ENCODE measurements at places on chromosomes 1 and 21.

- no peak for DNase-seq
Observed at GRCh38 chr21:19123053-19123452, 719.5 kb upstream of the TMPRSS15 start.

DNA sequence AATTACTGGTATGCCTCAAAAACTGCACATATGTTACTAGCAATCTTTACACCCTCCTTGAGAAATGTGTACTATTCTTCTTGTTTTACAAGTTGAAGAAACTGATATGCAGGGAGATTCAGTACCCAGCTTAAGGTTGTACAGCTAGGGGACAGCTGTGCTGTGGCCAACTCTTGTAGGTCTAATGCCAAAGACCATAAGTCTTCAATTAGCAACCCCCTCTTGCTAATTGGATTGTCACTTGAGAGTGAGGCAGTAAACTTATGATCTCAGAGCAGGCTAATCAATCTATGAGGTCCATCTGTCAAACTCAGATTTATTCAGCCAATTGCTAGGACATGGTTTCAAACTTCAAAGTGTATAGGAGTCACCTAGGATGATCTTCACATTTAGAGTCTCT is 492.0 kb upstream of the USP24 start:
- DNase-seq: no peak

- no peak for DNase-seq
Observed at GRCh38 chr21:36791695-36792470, 93.0 kb downstream of the SIM2 start.

DNA sequence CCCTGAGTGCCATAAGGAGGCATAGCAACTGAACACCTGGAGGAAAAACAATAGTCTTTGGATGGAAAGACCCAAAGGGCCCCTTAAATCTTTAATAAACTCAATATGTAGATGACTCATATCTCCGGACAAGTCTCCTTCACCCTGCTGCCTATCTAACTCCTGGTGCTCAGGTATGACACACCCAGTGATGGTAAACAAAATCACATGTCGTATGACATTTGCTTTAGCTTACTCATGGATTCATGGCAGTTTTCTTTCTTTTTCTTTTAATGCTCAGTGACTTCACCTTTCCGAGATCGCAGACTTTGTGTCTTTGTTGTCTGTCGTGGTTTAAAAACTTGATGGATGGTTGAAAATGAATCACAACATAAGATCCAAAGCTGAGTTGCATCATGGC is 208.5 kb upstream of the PROX1 start:
- no peak for DNase-seq

- DNase-seq: no peak
Observed at GRCh38 chr21:14879458-14879857, 185.3 kb downstream of the NRIP1 start.

DNA sequence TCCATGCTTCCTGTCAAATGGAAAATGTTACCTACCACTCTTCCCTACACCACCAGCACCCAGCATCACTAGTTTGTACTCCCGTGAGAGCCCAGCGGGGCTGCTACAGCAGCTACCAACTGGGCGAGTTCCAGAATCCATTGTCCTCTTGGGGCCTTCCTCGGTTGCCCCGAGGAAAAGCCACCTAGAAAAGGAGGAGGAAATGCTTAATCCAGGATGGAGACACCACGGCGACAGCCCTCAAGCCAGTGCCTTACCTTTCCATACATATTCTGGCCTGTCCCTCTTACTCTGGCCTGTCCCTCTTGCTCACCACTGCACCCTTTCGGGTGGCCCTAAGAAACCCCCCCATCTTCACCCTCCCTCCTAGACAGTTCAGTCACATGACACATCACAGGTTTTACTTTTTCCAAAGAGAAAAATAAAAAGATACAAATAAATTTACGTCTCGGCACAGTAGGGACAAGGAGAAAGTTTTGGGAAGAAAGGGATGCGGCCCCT is 478 bp downstream of the RIT1 start:
- DNase-seq: no peak

- no peak for DNase-seq
Observed at GRCh38 chr1:27686223-27686990, 14.4 kb upstream of the IFI6 start.

GRCh38 chr21:38570596-38570995 is 72.3 kb upstream of the ERG start:
- DNase-seq: no peak

Data from activated naive CD4-positive, alpha-beta T cell (primary cell).